NCI-H2029 treated with DMSO at 0.1 percent for 48 hours (cell line): ENCODE measurements at places on chromosomes 6 and 20.

GRCh38 chr20:33909331-33909921 is 84.3 kb upstream of the RALY start:
- peak; percentile 80 for DNase-seq

DNA sequence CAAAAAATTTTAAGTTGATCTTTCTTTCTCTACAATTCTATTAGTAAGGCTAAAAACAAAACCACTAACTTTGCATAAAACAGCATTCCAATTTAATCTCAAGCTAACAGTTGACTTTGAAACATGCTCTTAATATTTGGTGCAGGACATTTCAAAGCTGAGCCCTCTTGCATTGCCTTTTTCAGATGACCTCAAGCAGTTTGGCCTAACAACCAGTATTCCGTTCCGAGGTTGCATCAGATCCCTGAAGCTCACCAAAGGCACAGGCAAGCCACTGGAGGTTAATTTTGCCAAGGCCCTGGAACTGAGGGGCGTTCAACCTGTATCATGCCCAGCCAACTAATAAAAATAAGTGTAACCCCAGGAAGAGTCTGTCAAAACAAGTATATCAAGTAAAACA is 194.0 kb downstream of the ARHGAP18 start:
- DNase-seq = no peak

DNA sequence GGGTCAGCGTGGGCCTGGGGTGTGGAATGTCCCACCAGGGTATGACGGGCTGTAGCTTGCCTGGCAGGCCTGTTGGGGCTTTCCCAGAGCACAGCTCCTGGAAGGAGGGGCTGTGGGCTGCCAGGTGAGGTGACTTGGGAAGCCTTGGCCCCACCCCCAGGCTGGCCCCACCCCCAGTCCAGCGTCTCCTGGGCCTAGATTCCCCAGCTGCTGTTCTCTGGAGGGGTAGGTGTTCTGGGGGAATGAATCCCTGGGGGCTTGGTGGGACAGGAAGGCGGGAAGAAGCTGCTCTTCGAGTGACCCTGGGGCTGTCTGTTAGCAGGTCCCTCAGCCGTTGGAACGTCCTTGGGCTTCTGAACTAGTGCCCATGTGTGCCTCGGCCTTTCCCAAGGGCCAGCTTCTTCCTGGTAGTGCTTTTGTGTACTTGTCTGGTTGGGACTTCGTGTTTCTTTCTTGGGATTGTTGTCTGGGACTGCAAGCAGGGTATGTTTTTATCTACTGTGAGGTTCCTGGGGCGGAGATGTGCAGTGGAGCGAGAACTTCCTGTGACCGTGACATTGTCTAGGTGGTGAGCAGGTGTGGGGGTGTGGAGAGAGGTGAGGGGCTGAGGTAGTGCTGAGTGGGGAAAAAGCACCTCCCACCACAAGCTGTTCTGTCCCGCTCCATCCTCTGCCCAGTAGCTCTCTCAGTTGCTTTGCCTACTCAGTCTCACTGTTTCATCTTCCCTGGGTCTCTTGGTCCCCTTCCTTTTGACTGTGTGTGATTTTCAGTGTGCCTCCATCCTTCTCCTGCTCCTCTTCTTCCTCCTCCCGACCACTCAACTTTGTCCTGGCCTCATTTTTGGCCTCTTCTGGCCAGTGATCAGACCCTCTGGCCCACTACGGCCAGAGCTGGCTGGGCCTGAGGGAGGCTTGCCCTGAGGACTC is 1.3 kb upstream of the DDR1 start:
- DNase-seq = peak; percentile 51

DNA sequence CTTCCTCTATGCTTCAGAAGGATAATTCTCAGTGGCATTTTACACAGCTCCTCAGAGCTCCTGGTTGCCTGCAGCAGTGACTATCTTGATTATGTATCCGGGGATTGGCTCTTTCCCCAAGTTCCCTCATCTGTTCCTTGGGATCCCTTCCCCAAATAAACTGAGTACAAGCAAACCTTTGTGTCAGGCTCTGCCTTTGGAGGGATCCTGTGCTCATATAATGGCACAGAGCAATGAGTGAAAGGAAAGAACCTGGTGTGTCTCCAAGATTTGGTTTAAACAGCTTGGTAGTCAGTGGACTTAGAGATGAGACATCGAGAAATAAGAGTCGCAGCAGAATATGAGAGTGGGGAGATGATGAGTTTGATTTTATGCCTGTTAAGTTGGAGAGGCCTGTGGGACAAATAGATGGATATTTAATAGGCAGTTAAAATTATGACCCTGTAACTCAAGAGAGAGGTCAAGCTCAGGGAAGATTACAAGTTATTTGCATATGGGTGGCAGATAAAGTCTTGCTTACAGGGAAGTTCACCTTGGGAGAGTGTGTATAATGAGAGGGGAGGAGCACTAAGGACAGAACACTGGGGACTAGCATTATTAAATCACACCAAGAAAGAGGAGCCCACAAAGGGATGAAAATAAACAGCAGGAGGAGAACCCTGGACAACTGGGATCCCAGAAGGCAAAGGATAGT is 44.1 kb upstream of the GCLC start:
- no peak for DNase-seq

GRCh38 chr20:57613481-57613921 is 6.7 kb downstream of the ZBP1 start:
- no peak for DNase-seq

GRCh38 chr6:124958759-124959354 is 3.4 kb upstream of the RNF217 start:
- no peak for DNase-seq

DNA sequence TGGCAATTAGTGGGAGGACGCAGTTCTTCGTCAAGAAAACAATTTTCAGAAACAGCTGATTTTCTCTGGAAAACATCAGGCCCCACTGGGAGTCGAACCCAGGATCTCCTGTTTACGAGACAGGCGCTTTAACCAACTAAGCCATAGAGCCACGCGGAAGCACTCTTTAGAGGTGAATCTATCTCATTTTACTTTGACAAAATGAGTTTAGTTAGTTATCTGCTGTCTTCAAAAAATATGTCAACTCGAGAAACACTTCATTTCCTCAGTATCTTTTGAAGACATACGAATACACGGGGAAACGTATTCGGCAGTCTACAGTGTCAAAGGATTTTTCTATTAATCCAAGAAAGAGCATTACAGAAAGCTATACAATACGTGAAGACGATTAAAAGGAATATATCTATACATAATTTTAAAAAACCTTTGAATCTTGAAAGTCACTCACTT is 26.7 kb downstream of the GPX6 start:
- no peak for DNase-seq

DNA sequence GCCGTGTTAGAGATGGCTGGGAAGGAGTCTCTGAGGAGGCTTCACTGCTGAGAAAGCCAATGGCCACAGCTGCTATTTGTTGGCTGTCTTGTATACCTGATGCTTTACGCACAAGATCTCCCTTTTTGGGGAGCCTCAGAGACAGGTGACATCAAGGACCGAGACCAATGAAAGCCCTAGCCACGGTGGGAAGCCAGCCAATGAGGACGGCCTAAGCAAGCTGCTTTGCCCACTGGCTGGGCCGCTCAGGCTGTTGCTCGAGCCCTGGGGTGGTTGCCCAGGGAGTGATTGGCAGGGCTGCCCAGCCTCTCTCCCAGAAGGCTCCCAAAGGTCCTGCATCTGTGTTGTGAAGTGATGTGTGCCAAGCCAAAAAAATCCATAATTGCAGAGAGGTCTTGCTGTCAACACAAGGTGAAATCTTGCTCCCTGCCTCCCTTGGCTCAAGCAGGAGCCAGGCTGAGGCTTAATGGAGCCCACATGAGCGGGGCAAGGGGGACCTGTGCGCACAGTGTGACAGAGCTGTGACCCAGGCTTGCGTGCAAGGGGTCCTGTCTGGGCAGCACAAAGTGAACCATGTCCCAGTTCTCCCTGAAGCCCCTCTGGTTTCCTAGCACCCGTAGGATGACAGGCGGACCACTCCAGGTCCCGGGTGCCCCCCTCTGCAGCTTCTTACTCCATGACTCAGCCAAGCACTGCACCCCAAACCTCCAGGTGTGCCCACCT is 4.3 kb downstream of the MMP24OS start:
- DNase-seq = no peak

GRCh38 chr20:37498066-37498665 is 22.9 kb upstream of the NNAT start:
- DNase-seq = no peak

DNA sequence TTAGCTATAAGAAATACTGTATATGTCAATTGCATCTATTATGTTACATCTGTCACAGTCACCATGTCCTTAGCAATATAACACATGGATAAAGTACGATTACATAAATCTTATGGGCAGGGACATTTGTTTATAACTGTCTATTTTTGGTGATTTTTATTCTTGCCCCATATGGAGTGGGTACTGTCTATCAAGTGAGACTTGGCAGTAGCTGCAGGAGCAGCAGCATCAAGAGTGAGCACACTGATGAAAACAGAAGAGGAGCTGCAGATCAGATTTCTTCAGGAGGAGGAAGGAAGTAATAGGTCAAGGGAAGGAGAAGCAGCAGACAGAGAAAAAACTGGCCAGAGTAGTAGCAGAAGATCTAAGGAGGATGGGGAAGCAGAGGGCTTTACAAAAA is 516.7 kb downstream of the C6orf118 start:
- no peak for DNase-seq

DNA sequence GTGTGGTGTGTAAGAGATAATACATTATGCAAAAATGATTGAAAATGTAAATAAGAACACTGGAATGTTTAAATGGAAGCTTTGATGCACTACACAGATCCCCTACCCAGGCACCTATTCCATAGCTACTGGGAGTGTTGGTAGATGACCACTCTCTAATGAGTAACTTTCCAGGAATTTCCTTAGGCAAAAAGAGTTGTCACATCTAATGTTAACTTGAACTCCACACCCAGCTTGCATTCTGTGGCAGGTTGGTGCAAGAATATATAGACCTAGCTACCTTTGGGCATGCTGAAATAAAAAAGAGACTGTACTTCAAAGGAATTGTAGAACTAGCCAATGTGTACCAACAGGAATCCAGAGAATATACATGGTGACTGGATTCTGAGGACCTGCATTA is 1254.2 kb upstream of the EYS start:
- DNase-seq = no peak

DNA sequence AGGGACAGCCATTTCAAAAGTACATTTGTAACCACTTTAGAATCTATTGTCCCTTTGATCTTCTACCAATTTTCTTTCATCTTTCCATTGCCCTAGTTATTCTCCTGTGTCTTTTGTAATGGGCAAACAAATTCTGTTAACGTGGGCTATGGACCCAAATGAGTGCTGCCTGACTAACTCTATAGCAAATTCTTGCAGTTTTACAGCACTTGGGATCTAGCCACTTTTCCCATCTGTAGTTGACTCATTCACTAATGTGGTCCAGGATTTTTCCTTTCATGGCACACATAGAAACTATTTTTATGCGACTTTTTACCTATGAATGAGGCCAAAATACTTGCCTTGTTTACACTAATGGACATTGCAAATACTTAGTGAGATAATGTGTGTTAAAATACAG is 52.0 kb downstream of the GRIK2 start:
- DNase-seq = no peak

DNA sequence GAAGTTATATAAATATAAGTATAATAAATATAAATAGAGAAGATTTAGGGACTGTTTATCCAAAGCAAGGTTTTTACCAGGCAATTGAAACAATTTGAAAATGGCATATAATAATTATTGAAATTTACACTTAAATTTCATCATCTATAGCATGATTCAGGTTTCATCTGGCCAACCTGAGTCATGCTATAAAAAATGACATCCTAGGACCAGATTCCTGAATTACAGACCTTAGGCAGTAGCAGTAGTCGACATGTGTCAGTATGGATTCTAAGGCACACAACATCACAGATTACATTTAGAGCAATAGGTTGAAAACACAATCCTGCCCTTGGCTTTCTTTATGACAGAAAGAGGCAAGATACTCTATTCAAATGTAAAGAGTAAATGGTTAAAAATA is 592.3 kb downstream of the PHF3 start:
- no peak for DNase-seq

- peak; percentile 22 for DNase-seq
These were observed 17.9 kb downstream of the GNAS start for GRCh38 chr20:58870293-58871014.

GRCh38 chr6:32529697-32530430 is at the start of gene HLA-DRB5:
Gene HLA-DRB5 (minus strand): TSS chr6:32530287. CDS start chr6:32530224, 63 bp downstream.
- DNase-seq = no peak

GRCh38 chr6:73017476-73017875 is 207.8 kb downstream of the KHDC1L start:
- DNase-seq = no peak

DNA sequence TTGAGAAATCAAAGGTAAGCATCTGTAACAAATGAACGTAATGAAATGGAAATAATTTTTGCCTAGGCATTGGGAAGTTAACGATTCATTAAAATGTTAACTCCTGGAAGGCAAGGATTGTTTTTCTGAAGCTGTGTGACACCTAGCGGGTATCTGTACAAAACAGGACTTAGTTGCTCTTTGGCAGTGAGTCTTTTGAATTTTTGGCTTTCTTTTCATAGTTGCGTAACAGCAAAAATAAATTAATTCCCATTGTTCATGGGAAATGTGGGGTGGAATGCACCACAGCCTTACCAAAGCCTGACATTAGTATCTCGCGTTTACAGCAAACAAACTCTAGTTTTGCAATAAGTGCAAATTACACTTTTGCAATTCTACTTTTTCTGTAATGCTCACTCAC is 92.7 kb upstream of the DTNBP1 start:
- no peak for DNase-seq

DNA sequence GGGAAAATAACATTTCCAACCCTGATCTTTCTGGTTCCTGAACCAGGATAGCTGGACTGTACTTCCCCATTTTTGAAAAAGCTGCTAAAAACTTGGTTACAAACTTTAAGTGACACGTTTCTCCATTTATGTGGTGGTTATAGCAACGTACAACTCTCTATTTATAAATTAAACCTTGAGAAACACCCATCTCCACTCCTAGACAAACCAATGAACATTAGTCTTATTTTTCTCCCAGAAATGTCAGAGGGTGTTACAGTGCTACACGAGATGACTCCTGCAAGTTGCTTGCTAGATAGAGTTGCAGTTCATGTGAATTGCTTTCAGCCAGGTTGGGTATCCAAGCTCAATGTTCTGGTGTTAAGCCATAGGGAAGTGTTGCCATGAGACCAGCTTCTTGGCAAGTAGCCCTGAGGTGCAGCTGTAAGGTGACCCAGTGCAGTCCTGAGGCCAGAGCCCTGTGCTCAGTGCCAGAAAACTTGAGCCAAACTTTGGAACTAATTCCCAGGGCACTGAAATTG is 51.3 kb upstream of the REV3L start:
- DNase-seq = peak; percentile 79

GRCh38 chr6:154370545-154370944 is 13.9 kb upstream of the IPCEF1 start:
- no peak for DNase-seq

GRCh38 chr6:139150920-139151319 is 16.0 kb downstream of the HECA start:
- no peak for DNase-seq

DNA sequence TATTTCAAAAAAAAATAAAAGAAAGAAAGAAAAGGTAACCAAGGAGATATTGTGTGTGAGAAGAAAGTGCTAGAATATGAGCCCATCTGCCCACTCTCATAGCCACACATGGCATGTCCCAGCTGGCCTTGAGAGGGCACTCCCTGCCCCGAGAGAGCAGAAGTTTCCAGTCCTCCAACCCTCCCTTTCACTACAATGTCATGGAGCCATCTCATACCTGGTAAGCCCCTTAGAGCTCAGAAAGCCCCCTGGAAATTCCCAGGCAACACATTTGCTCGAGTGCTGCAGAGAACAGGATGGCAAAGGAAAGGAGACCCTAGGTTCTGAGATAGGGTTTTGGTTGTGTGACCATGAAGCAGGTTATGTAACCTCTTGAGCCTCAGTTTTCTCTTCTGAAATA is 75.8 kb upstream of the RIN2 start:
- no peak for DNase-seq

- peak; percentile 80 for DNase-seq
These were observed at the start of gene CALHM5 for GRCh38 chr6:116511424-116512110. Gene CALHM5 (plus strand): TSS chr6:116511639. CDS start chr6:116511697, 58 bp downstream.

GRCh38 chr6:107730683-107731314 is 93.3 kb downstream of the SCML4 start:
- DNase-seq = no peak
